RCC 7860 (cell line): ENCODE measurements at places on chromosomes 4 and X.
A peak's percentile ranks its signal among the peaks of the same experiment; 100 is the strongest.

DNA sequence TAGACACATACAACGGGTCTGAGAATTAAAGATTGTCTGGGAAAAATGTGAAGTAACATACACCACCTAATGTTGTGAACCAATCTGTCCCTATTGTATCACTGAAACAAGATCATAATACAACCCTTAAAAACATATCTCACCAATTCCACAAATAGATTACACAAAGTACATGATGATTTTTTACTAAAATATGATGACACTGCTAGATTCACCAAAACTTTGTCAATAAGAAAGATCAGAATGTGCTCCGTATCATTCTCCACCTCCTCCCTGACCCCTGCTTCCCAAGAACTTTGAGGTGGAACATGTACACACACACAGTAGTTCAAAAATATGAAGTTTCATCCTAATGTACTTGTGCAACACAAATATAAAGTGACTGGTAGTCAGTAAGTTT, 862.0 kb downstream of the PCDH18 start:
- no peak for DNase-seq

DNA sequence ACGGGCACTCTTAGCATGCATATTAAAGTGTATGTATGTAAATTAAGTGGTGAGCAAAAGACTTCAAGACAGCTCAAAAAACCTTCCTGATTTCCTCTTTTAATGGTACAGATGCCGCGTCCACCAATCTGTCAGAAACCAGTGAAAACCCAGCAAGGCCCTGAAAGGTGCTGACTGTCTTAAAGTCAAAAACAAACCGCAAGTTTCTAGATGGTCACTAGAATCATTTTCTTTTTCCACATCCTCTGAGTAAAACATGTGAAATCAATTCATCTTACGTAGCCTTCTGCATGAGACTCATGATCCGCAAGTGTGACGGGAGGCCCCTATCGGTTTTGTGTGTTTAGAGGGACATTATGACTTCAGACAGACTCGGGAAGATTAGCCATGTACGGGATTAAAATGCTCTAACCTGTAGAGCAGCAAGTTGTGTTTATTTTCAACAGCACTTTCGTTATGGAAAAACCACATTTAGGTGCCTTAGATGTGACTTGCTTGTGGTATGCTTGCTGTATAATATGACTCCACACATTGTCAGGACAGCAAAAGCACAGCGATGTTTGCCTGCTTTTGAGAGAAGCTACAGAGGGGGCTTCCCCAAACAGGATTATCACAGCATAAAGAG, 88.2 kb upstream of the STS start:
- DNase-seq, result no peak

GRCh38 chr4:173243321-173243720, 74.7 kb downstream of the GALNT7 start:
- DNase-seq, result peak; percentile 59

- no peak for DNase-seq
Measured at GRCh38 chr4:80448056-80448455, 112.5 kb downstream of the CFAP299 start.

GRCh38 chr4:45580334-45580733, 543.5 kb downstream of the GABRG1 start:
- no peak for DNase-seq

DNA sequence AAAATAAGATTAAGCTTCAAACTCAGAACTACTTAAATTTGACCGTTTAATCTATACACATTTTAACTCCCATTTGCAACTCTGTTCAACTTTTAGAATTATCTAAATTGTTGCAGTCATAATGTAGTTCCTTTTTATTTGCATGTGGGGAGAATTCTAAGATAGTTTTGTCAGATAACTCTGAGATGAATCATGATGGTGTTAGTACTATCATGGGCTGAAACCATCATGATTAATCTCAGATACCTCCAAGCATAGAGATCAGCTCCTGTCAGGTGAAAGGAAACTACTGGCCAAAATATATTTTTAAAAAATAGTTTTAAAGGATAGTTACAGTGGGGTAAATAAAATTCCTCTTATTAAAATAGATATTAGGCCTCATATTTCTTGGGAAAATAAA, 39.0 kb downstream of the FBXO8 start:
- peak; percentile 21 for DNase-seq

GRCh38 chr4:101211146-101211553, 136.2 kb downstream of the PPP3CA start:
- peak; percentile 74 for DNase-seq

DNA sequence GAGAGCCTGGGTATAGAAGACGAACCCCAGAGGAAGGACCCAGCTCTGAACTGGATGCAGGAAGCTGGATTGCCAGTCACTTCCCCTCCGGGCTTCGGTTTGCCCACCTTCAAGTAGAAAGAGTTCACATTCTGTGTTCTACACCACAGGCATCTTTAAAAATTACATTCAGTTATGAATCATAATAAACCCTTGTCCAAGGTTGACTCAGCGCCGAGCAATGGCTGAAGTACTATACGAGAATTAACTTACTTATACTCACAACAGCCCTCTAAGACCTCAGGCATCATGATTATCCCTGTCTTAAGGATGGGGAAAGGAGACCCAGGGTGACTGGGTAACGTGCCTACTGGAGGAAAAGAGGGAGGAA, 72.5 kb downstream of the EVC2 start:
- no peak for DNase-seq

DNA sequence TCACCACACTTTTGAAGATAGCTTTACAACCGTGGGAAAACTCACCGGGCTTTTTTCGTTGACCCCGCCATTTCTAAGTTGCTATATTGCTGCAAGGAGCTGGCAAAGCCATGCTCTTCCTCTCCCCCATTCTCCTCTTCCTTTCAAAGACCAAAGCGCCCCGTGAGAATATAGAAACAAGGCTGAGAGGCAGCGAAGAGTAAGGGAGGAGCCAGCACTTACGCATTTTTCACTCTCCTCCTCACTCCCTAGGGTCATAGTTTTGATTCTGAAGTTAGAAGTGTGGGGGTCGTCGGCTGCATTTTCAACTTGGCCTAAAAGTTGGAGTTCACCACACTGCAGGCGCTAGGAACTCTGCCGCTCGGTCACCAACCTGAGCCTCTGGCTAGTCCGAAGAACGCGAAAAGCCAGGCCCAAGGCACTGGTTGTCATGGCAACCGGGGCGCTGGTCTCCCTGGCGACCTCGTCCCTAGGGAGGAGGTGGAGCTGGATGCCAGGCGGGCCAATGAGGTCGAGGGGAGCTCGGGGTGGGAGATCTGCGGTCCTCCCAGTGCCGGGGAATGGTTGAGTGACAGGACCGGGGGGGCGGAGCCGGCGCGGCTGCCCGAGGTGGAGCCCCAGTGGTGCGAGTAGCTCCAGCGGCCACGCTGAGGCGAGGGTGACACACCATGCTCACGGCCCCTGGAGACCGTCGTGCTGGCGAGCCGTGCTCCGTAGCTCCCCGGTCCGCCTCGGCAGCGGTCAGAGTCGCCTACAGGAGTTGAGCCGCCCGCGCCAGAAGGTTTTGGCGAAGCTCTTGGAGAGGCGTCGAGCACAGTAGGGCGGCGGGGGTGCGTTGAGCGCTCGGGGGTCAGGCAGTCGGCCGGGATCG, at the start of gene PTPN13:
Gene PTPN13 (plus strand): TSS at position 628 of the 871 bp plus-strand sequence. CDS start 40,942 bp downstream, outside the sequence.
- DNase-seq, result peak; percentile 98

GRCh38 chr4:80006935-80007744, 65.9 kb downstream of the ANTXR2 start:
- DNase-seq, result no peak

DNA sequence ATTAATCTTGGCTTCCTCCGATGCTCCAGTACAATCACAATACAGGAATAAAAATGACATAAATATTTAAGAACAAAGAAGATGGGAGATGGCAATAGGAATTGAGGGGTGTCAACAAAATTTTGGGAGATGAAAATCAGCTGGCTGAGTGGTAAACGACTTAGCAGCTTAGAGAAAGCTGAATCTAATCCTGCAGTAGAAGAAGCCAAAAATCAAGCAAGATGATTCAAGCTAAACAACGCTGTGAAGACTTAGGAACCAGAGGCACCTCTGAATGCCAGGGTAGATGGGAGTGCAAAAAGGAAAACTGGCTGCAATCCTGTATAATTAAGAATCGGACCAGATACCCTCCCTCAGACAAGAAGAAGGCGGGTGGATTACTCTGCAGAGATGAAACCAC, 215.2 kb downstream of the MGST2 start:
- DNase-seq, result no peak

- DNase-seq, result no peak
Measured at GRCh38 chr4:45554423-45554822, 569.4 kb downstream of the GABRG1 start.

- DNase-seq, result no peak
Measured at GRCh38 chr4:140238351-140239056, 84.5 kb upstream of the MAML3 start.

GRCh38 chrX:26387906-26388305, 171.9 kb downstream of the MAGEB5 start:
- no peak for DNase-seq

DNA sequence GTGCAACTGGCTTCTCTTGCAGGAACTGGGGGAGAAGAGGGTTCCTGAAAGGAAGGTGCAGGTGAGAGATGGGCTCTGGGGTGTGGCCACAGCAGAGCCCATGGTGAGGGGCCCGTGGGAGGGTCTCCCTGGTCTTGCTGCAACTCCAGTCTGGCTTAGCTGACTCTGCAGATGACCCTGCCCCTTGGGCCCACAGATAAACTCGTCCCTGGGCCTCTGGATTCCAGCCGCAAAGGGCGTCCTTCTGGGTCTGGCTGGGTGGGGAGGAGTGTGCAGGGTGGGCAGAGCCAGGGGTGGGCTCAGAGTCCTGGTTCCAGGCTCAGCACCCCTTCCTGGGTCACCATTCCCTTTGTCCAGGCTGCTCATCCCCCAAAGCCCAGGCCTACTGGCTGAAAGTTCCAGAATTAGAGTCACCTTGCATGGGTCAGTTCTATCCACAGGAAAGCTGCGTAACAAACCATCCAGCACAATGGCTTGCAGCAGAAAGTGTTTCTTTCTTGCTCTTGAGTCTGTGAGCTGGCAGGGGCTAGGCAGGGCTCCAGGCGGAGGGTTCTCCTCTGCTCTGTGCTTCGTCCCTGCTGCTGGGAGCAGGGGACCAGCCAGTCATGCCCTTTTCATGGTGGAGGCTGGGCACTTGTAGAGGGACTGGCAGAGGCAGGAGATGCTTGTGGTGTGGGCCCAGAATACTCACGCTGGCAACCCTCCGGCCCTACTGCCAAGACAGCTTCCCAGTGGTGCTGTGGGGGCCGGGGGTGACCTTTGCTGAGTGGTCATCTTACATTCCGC, 43.5 kb upstream of the ADRA2C start:
- no peak for DNase-seq

- no peak for DNase-seq
Measured at GRCh38 chrX:66162331-66162822, 1.7 kb upstream of the HEPH start.

- DNase-seq, result no peak
Measured at GRCh38 chr4:125049711-125050110, 265.0 kb upstream of the FAT4 start.

GRCh38 chr4:145907390-145907789, 31.2 kb downstream of the ZNF827 start:
- DNase-seq, result no peak

DNA sequence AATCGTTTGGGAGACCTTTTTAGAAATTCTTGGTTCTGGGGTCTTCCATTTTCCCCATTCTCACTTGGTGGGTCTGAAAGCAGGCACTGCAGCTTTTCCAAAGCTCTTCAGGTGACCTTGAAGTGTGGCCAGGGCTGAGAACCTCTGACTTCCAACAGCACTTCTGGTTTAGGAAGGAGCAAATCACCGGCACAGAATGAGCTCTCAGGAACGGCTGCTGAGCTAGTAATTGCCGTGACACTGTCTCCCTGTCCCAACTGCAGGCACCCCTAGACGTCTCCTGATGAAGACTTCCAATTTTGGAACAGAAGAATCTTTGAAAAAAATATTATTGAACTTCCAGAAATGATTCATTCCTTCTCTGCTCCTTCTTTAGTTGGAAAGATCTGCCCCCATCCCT, 31.3 kb downstream of the CD38 start:
- DNase-seq, result no peak

DNA sequence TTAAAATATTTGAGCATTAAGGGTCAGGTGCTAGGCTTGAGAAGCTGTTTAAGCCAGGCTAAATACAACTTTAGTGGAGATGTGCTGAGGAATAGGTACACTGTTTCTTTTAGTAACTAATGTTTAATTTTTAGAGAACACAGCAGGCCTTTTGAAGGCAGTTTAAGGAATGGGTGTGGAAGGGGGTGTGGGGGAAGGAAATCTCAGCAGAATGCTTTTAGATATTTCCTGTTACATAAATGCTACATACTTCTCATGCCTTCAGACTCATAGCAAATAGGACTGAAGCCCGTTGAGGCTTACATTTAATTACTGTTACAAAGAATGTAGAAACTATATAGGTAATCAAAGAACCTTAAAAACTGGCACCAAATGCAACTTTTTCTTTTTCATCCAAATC, 66.3 kb downstream of the WWC2 start:
- no peak for DNase-seq

DNA sequence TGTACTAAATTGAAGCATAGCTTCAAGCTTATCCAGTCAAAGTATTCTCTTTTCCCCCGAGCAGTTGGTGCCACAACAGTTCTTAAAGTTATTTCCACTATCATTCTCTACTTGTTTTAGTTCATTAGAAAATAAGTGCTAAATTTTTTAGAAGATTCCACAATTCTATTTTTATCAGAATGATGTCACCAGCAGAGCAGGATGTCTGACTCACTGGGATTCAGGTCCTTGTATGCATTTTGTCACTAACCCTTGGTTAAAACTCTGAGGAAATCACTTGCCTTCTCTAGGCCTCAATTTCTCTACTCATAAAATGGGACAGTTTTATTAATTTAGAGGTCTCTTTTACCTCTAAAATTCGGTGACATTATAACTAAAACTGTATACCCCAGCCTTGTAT, 3.4 kb downstream of the DDX53 start:
- DNase-seq, result no peak

DNA sequence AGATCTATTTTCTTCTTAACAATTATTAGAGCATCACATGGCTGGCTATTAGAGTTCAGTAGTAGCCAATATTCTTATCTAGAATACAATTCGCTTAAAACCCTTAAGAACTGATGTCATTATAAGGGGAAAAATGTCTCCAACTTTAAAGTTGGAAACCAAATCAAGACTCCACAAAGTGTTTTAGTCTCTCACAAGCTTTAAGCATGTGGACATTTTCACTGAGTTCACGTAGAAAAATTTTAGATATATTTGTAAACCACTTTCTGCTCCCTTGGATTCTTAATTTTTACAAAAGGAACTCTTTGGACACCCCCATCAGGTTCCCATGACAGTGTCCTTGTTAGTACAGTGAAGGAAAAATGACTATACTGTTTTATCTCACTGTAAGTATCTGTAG, 123.9 kb upstream of the NAP1L5 start:
- no peak for DNase-seq

DNA sequence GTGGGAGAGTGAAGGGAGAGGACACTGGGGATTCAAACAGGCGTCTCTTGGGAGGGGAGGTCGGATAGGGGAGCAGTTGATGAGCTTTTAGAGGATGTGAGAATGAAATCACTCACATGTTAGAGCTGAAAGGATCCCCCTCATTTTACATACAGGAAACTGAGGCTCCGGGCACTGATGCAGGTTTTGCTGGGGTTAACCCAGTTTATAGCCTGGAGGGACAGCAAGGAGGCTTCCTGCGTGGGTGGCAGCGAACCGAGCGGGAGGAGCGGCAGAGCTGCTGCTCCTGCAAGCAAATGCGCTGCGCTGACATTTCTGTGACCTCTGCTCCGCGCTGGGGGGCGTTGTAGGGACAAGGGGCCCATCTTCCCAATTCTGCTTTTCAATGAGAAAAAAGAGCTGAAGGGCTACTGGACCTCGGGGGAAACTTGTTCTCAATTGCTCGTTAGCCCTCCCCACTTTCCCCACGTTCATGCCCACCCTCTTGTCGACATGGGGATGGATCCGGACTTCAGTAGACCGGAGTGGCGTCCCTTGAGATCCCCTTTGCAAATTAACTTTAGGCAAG, 1.2 kb upstream of the NEUROG2 start:
- no peak for DNase-seq
